ENCODE measurements at places on chromosomes 2 and 18.

GRCh38 chr18:43671431-43671830, 394.1 kb upstream of the SYT4 start:
- no peak for DNase-seq

- no peak for DNase-seq
Measured at GRCh38 chr2:224098481-224099230, 59.6 kb upstream of the SERPINE2 start.

DNA sequence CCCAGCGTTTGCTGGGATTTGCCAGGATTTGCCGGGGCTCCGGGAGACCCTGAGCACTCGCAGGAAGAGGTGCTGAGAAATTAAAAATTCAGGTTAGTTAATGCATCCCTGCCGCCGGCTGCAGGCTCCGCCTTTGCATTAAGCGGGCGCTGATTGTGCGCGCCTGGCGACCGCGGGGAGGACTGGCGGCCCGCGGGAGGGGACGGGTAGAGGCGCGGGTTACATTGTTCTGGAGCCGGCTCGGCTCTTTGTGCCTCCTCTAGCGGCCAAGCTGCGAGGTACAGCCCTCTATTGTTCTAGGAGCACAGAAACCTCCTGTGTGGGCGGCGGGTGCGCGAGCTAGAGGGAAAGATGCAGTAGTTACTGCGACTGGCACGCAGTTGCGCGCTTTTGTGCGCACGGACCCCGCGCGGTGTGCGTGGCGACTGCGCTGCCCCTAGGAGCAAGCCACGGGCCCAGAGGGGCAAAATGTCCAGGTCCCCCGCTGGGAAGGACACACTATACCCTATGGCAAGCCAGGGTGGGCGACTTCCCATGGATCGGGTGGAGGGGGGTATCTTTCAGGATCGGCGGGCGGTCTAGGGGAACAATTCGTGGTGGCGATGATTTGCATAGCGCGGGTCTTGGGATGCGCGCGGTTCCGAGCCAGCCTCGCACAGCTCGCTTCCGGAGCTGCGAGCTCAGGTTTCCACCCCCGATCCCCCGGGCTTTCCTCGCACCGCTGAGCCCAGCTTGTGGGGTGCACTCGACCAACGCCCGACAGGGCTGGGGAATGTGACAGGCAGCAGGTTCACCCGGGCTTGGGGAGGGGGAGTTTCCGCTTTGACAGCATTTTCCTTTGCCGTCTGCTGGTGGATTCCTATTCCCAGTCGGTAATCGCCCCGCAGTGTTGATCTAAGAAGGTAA, 2.8 kb downstream of the ONECUT2 start:
- DNase-seq = no peak

DNA sequence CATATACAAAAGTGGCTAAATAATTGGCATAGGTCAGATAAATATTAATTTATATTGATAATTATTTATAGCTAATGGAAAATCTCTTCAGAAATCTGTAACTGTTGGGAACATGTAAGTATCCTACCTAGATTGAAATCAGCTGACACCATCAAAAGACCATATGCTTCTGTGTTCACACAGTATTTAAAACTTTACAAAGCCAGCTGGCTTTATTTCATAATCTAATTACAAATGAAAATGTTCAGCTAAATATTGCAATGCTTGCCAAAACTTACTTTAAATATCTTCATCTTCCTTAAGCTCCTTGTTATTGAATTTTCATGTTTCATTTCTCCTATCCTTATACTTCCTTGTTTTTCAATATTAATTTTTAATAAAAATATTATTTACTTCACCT, 190.9 kb upstream of the DOK6 start:
- DNase-seq = no peak

DNA sequence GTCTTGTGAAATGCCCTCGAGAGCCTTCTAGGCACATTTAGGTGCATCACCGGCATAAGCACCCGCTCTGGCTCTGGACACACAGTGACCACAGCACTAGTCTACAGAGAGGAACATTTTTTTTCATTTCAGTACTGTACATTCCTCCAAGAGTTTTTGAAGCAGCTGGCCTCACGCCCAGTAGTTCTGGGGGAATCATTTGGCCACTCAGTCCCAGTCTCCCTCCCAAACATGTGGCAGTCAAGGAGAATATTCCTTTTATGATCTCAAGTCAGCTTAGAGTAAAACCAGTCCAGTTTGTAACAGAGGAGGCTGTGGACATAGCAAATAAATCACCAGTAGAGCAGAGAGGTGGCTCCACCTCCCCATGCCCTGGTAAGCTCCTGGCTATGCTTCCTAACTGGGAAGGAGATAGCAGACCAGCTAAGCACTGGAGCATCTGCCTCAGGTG, 48.1 kb downstream of the KCNE4 start:
- no peak for DNase-seq

GRCh38 chr2:123928358-123928757, 96.7 kb upstream of the CNTNAP5 start:
- no peak for DNase-seq

DNA sequence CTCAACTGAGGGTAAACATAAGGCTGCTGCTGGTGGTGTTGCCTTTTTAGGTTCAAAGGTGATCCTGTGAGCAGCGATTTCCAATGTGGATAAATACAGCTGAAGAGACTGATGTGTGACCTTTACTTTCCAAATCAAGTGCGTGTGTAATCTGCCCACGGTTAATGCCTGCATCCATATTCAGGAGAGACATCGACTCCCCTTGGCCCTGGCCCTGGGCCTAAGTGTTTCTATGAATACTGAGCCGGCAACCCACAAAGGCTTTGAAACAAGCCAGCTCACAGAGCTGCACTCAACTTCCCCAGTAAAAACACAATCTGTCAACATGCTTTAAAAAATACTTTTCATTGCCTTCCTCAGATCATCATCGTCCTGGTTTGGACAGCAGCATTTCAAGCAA, 1026.6 kb downstream of the TMEM182 start:
- no peak for DNase-seq

DNA sequence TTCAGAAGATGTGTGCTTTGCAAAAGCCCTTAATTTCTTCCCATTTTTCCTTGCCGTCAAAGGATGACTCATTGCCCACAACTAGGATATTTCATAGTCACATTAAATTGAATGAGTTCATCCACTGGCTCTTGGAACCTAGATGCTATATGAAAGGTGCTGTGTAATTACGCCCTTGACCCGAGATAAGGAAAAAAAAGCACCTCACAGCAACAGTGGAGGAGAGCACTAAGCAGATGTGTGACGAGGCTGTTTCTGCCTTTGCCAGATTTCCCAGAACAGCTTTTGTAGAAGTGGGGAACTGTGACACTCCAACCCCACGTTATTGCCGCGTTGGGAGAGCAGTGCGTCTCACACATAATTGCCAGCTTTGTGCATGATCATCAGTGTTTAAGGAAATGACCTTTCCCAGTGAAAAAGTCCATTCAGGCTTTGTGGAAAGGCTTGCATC, 33.3 kb upstream of the TMEM87B start:
- DNase-seq = no peak

- DNase-seq = no peak
Measured at GRCh38 chr2:213627835-213628460, 343.7 kb downstream of the SPAG16 start.

GRCh38 chr2:24771061-24771460, 22.1 kb downstream of the PTRHD1 start:
- no peak for DNase-seq

DNA sequence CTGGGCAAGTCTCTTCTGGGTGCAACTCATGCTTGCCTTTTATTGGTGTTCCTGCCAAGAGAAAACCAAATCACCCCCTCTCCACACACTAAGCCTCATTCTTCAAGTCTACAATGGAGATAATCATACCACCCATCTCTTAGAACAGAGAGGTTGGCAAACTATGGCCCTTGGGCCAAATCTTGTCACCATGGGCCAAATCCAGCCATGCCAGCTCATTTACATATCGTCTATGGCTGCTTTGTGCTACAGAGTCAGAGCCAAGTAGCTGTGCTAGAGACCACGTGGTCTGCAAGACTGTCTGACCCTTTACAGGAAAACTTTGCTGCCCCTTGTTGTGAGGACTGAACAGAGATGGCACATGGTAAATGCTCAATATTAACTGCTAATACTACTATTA, 270.3 kb upstream of the PARD3B start:
- DNase-seq = no peak

GRCh38 chr2:38727661-38728060, 23.5 kb downstream of the SRSF7 start:
- DNase-seq = no peak

- DNase-seq = no peak
Measured at GRCh38 chr2:588074-588645, 89.0 kb downstream of the TMEM18 start.

- no peak for DNase-seq
Measured at GRCh38 chr2:61263830-61264229, 101.8 kb downstream of the C2orf74 start.

DNA sequence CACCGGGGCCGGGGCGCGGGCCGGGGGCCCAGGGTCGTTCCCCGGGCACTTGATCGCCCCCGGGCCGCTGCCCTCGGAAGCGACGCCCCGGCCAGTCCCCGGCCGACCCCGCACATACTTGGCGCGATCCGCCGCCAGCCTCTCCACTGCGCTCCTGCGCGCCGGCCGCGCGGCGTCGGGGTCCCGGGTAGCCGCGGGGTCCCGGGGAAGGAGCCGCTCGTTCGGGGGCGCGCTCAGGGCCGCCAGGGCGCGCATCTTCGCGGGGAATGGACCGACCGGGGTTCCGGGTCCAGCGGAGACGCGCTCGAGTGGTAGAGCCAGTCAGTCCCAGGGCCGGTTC, 204 bp downstream of the FAM110C start:
- DNase-seq = no peak

GRCh38 chr2:133571249-133571648, 3.0 kb upstream of the NCKAP5 start:
- DNase-seq = no peak

DNA sequence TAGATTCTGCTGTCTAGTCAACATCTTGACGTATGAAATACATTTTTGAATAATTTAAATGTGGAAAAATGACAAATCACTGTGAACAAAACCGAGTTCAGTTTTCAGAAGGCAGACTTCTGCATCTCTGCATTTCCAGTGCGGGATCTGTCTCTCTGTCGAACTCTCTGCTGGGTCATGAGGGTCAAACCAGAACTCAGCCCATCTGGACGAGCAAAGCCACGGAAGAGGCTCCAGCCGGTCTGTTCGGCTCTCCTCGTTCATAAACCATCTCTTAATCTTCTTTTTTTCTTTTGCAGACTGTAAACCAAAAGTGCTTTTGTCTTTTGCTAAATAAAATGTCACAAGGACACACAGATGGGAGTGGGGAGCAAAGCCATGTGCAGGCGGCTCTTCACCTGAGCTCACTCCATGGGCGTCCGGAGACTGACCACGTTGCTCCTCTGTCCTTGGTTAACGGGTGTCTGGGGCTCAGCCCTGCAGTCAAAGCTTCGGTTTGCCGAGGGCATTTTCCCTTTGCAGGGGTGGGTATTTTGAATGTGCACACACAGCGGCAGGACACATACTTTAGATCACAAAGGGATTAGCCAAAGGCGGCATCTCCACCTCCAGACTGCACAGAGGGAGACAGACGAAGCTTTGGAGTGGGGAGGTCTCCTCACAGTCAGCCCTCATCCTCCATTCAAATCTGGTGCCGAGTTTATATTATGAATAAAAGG, 737.9 kb upstream of the SALL3 start:
- no peak for DNase-seq

Data from stimulated activated CD8-positive, alpha-beta memory T cell treated with anti-CD3 and anti-CD28 coated beads, Interleukin-7, amount 100 ng/mL, for 1 hour (primary cell).